Cortex of kidney (tissue), 1 donor: ENCODE measurements at places on chromosomes 2 and 18.

- no peak for DNase-seq
Measured at GRCh38 chr18:34807106-34807796, 97.2 kb downstream of the DTNA start.

DNA sequence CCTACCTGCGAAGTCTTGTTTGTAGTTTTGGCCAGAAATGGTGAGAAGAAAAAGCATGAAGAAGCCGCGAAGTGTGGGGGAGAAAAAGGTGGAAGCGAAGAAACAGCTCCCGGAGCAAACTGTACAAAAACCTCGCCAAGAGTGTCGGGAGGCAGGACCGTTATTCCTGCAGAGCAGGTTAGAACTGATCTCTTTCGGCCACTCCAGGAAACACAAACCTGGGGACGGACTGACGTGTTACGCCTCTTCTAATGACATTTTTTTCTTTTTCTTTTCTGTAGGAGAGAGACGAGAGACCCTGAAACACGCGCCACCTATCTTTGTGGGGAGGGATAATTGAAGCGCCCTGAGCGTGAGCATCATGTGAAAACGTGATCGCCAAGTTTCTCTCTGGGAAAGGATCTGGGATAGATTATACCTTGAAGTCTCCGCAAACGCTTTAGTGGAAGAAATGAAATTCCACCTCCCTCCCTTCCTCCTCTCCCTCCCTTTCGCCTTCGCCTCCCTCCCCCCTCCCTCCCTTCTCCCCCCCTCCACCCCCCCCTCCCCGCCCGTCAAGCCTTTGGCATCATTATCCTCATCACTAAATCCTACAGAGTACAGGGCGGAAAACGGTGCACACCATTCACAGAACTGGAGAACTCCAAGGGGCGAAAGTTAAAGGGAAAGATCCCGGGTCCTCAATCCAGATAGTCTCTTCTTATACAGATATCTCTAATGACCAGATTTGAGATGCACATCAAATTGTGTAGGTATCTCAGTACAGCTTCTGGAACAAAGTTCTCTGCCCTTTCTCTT is at the start of gene ZEB2:
Gene ZEB2 (minus strand): TSS at position 186 of the 798 bp plus-strand sequence. CDS start 2,769 bp downstream, outside the sequence.
- no peak for DNase-seq

DNA sequence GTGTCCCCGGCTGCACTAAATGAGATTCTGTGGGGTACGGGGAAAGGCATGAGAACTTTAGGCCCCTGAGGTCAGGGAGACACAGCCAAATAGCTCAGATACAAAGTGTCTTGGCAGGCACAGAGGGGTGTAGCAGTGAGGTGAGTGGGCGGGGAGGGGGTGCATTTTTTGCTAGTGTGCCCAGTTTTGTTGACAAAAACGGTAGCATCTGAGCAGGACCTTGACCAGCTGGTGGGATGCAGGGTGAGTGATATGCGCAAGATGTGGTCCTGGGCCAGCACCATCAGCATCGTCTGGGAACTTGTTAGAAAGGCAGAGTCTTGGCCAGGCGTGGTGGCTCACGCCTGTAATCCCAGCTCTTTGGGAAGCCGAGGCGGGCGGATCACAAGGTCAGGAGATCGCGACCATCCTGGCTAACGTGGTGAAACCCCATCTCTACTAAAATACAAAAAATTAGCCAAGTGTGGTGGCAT is 127.3 kb upstream of the LGALSL start:
- DNase-seq: no peak

DNA sequence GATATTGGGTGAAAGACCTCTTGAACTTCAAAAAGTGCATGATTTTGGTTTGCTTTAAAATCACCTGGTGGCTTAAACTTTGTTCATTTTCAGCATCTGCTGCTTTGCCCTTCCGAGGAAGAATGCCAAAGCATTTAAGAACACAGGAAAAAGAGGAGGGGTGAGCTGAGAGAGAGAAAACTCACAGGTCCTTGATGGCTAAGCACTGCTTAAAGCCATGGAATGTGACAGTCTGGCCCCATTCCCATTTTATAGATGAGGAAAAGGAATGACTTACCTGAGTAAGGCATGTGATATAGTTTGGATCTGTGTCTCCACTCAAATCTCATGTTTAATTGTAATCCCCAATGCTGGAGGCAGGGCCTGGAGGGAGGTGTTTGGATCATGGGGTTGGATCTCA is 58.1 kb downstream of the KCNS3 start:
- no peak for DNase-seq

DNA sequence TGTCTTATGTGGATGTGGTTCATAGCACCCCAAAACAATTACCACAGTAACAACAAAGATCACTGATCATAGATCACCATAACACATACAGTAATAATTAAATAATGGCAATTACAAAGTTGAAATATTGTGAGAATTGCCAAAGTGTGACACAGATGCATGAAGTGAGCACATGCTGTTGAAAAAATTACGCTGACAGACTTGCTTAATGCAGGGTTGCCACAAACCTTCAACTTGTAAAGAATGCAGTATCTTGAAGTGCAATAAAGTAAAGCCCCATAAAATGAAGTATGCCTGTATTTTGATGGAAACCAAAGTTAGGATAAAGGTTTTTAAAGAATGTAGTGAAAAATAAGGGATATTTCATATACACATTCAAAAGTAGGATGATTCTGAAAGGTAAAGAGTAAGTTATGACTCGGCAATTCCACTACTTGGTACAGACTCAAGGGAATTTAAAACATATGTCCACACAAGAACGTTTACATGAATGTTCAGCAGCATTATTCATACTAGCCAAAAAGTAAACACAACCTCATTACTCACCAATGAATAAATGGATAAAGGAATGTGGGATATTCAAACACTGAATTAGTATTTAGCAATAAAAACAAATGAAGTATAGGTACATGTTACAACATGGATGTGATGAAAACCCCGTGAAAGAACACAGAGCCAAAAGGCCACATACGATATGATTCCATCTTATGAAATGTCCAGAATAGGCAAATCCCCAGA is 61.6 kb downstream of the SCN9A start:
- DNase-seq: no peak

GRCh38 chr2:133879703-133880102 is 311.4 kb upstream of the NCKAP5 start:
- DNase-seq: no peak

GRCh38 chr2:8653485-8653884 is 28.4 kb upstream of the ID2 start:
- DNase-seq: no peak

- DNase-seq: no peak
Measured at GRCh38 chr2:205776139-205776538, 93.8 kb downstream of the NRP2 start.

DNA sequence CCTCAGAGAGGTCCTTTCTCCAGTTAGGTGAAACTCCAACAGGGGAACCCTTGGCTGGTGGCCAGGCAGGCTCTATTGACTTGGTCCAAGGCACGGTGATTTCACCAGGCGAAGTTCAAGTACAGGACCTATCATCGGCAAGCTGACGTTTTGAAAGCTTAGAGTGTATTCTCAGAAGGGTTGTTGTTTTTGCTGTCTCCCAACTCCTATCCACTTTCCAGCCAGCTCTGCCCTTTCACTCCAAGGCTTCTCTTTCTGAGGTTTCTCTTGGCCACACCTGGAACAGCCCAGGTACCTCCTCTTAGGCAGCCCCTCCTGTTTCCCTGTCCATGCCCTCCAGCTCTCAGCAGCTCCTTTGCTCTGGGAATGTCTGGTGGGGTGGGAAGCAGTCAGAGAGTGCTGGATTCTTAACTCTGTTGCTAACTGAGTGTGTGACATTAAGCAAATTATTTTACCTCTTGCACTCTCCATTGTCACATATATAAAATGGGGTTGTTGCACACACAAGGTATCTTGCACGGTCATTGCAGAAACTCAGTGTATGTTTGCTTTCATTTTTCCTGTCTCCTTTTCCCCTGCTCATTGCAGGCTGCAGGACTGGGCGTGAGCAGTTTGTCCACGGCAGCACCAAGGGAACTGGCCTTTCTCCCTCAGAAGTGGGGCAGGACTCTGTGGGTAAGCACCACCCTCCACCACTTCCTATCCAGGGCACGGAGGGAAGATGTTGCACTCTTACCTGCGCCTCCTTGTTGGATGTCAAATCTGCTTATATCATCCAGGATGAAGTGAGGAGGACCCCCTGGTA is 30.2 kb downstream of the CAPN13 start:
- no peak for DNase-seq

DNA sequence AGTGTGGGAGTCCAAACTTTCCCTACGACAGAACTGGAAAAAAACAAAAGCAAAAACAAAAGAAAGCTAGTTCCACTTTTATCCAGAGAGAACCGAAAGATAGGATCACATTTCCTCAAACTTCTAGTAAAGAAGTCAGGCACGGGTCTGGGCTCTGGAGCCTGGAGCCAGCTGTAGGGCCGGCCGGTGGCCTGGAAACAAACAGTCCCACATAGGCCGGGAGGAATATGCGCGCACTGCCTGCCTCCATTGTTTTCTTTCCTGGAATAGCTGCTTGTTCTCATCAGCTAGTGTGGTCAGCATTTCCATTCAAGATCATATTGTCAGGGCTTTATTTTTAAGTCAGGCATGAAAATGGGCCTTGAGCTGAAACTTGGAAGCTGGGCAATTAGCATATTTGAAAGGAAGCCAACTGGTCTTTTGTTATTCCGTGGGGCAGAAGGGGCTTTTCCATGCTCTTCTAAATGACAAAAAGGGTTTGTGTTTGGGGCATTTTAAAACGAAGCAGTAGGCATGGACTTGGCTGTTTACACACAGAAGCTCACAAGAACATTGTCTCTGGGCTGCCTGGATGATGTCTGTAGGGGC is 58.7 kb upstream of the RFX8 start:
- DNase-seq: no peak

GRCh38 chr2:68812251-68812650 is 58.9 kb downstream of the BMP10 start:
- DNase-seq: no peak

DNA sequence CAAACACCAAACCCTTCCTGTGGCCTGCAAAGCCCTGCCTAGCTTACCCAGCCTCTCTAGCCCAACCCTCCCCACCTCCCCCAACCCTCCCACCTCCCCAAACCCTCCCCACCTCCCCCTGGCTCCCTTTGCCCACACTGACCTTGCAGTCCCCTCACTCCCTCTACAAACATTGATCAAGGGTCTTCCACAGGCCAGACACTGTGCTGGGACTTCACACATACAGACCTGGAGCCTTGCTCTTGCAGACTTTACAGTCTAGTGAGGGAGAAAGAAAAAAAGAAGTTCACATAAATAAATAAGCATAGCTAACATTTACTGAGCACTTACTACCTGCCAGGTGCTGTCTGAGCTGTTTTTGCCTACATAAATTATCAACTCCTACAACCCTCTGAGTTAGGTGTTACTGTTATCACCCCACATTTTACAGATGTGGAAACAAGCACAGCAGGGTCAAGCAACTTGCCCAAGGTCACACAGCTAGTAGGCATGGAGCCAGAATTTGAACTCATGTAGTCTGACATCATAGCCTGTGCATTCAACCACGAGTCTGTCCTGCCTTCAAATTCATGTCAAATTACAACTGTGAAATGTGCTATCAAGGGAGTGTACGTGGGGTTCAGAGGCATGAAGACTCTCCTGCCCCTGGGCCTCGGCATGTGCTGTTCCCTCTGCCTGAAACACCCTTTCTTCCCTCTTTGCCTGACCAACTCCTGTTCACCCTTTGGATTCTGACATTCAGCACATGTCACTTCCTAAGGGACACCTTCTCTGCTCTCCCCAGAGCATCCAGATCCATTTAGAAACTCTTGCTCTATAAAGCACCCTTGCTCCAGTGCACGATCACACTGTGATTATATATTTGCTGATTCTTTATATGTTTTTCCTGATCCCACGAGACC is 209.9 kb downstream of the TNS1 start:
- DNase-seq: no peak

- DNase-seq: no peak
Measured at GRCh38 chr2:169659320-169659719, 34.9 kb downstream of the CFAP210 start.

DNA sequence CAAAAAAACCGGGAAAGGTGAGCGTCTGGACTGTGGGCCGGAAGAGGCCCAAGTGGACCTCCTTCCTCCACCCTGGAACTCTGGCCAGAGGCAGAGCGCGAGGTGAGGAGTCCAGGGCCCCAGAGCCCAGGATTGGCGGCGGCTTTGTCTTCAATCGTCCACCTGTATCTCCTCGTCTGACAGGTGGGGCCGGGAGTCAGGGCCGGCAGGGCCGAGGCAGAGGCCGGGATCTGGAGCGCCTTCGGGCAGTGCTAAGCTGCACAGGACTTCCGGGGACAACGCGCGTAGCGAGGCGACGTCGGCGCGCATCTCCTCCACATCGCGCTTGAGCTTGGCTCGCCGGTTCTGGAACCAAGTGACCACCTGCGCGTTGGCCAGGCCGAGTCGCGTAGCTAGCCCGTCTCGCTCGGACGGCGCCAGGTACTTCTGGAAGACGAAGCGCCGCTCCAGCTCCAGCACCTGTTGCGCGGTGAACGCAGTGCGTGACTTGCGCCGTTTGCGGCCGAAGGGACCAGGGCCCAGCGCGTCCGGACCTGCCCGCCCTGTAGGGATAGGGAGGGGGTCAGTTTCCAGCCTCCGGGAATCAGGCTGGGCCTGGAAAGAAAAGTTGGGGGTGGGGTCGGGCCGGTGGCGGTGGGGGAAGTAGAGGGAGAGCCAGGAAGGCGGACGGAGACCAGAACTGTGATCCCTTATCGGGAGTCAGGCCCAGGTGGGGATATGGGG is 1.5 kb downstream of the LBX2 start:
- no peak for DNase-seq

GRCh38 chr2:19717446-19717845 is 184.3 kb downstream of the TTC32 start:
- no peak for DNase-seq

GRCh38 chr2:64243081-64244036 is 99.1 kb upstream of the PELI1 start:
- DNase-seq: no peak

- DNase-seq: no peak
Measured at GRCh38 chr2:233349005-233349998, 5.0 kb upstream of the DGKD start.

GRCh38 chr2:184611361-184612085 is 13.2 kb downstream of the ZNF804A start:
- DNase-seq: no peak

DNA sequence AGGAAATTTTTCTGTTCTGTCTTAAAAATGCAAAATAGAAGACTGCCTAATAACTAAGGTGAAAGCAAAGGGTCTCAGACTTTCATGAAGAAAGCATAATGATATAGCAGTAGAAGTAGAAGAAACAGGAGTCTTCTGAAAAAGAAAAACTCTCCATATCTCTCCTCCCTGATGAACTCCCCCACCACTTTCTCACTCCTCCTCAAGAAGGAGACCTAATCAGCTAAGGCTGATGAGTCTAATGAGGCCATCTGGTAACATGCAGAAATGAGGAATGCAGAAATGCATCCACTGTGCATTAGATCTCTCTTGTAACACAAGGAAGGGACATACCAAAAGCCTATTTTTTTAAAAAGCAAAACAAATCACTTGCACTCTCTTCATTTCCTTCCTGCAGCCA is 273.7 kb upstream of the UBE2E3 start:
- no peak for DNase-seq

- DNase-seq: no peak
Measured at GRCh38 chr2:174682578-174683391, 81.5 kb downstream of the CHRNA1 start.

GRCh38 chr2:200662727-200663126 is 76.9 kb downstream of the AOX1 start:
- DNase-seq: no peak

GRCh38 chr2:141498561-141498960 is 632.3 kb downstream of the LRP1B start:
- no peak for DNase-seq
